Activated T-helper 1 cell treated with anti-CD3 and anti-CD28 coated beads, Interleukin-12 subunit alpha, Interleukin-12 subunit beta, Interleukin-2, Interleukin-4 antibody, amounts not matched to agents 30 ng/mL and 10 ng/mL and 1 ng/mL, durations not matched to agents 14 hours and 24 hours and 36 hours (primary cell): ENCODE measurements at places on chromosomes 2 and 18.

- DNase-seq = no peak
Measured at GRCh38 chr2:108980076-108980475, 8.9 kb downstream of the EDAR start.

DNA sequence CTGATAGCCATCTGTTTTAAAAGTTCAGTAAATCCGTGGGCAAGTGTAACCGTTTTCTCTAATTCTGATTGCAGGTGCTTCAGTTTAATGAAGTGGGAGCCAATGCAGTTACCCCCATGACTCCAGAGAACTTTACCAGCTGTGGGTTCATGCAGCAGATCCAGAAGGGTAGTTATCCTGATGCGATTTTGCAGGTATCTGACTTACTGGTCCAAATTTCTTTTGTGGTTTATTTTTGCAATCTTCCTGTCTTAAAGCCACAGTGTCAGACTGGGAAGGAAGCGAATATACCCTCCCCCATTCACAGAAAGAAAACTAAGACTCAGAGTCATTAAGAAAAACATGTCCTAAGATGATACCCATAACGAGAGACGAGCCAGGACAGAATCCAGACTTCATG is 7.7 kb downstream of the SERPINB2 start:
- DNase-seq = no peak

GRCh38 chr2:215949991-215950404 is 63.4 kb downstream of the MREG start:
- DNase-seq = no peak

DNA sequence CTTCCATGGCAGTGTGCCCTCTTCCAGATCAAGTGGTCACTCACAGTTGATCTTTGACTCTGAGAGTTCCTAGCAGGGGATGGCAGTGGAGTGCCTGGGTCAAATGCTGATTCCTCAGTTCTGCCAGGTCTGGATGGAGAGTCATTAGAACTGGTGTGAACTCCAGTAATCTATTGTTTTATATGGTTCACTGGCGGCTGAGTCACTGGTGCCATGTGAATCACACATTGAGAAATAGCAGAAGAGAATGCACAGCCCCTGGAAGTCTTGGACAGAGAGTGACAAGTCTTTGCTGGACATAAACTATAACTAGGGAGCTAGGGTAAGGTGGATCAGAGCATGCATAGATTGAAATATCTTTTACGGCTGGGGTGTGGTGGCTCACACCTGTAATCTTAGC is 86.9 kb downstream of the EIF2AK3 start:
- DNase-seq = no peak

DNA sequence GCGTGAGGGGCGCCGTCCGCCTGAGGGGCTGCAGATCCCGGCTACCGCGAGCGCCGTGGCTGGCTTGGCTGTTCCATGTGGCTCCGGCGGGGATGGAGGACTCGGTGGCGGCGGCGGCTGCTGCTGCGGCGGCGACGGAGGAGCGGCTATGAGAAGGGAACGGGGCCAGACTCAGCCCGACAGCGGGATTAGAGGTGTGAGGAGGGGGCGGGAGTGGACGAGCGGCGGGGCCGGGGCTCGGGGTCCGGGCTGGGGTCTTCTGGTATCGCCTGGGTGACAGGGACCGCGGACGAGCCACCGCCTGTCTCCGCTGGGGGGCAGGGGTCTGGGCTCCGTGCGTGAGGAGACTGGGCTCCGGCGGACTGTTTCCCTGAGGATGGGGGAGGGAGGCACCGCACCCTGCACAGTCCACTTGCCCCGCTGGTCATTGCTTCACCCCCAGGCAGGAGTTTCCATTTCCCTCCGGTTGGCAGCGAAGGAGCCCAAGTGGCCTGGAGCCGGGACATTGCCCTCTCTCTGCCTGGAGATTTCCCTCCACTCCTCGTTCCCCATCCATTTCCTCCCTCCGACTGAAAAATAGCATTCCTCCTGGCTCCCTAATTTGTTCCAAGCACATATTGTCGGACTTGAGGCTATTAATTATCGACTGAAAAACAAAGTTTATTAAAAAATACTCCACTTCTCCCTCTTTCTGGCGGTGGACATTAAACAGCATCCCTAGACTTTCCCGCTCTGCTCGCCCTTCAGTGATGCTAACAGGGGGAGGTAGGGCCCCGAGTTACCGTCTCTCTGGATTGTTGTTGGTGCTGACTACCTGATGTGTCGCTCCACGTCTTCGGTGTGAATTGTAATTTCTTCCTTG is 577 bp downstream of the EHBP1 start:
- no peak for DNase-seq

DNA sequence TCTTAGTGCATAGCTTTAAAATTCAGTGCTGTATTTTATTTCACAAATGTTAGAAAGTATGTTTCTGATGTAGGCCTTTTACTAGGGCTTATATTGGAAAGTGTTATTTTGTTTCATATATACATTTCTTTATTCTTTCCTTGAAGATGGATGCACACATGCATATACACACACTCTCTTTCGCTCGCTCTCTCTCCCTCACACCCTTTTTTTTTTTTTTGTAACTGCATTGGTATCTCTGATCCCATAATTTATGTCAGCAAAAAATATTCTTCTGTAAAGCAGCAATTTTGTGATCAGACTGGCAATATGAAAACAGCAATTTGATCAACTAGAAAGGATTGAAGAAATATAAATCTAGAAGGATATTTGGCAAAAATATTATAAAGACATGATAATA is 2.0 kb downstream of the MBD5 start:
- no peak for DNase-seq

DNA sequence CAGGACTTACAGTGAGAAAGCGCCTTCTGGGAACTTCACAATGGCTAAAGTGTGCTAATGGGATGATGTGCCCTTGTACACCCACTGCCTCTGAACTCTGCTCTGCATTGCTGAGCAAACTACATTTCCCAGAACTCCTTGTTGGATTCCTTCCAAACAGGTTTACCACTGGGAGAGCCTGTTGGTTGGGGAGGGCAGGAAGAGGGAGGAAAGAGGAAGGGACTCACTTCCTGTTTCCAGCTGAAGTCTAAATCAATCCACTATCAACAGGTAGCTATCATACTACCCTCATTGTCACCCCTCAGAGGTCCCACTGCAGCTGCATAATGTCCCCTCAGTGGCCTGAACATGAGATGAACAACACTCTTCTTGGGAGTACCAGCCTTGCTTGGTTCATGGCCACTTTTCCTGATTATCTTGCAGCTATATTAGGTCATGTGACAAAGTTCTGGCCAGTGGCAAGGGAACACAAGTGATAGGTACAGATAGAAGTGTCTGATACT is 109.7 kb downstream of the MSH2 start:
- no peak for DNase-seq

DNA sequence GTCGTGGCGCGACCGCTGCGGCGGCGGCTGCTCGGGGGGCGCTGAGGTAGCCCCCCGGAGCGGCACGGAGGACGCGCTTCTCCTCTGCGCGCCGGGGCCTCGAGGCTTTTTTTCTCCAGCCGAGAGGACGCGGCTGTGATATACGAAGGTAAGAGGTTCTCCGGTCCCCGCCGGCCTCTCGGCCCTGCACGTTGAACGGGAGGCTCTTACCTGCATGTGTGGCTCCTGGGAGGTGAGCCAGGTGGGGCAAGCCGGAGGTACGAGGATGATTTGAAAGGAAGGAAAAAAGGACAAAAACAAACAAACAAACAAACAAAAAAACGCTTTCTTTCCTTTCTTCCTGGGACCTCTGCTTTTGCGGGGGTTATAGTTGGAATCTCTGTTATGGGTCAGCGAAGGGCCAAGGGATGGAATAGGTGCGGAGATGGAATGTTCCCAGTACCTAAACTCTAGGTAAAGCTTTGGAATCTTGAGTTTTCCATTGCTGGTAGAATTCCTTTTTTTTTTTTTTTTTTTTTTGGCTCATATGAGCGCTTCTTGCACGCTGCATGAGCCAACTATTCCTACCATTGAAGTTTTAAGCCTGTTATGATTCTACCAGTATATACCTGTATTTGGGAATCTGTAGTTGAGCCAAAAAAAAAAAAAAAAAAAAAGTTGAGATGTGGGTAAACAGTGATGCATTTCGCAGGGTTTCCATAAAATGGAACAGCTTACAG is 674 bp downstream of the PTPN4 start:
- no peak for DNase-seq

DNA sequence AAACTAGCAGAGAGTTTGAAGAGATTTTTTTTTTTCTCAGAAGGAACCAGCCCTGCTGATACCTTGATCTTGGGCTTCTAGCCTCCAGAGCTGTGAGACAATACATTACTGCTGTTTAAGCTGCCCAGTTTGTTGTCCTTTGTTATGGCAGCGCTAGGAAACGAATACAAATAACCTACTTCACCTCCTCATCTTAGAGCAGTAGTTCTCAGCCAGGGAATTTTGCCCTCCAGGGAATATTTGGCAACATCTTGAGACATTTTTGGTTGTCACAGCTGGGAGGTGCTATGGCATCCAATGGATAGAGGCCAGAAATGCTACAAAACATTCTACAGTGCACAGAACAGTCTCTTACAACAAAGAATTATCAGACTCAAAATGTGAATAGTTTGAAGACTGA is 43.9 kb upstream of the BCL11A start:
- no peak for DNase-seq

- DNase-seq = no peak
Measured at GRCh38 chr2:202909394-202910192, 1.9 kb downstream of the WDR12 start.

DNA sequence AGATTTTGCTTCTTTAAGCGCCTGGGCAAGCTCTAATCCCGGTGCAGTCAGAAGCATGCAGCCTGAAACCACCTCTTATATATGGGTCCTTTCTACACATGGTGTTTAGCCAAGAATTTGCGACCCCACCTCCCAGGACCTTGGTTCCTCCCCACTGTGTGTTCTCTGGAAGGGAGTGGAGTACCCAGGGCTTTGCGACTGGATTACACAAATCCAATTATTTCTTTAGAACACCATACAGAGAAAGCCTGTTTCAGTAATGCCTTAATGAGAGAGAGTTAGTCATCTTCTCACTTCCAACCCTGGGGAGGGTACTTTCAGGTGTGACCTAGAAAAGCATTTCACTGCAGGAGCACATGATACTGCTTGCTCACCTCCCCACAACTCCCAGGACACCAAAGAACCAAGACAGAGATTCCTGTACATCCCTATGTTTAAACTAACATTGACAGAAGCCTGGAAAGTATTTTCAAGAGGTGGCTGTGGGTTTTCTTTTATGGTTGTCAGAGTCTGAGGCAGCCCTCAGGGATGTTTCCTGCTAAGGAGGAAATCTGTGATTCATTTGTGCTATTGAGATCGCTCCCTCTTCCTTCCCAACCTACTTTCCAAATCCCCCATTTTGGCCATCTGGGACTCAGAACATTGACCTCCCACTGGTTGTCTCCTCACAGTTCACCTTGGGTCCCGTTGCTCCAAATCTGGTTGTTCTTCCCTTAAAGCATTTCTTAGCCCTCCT is at the start of gene CAPN14:
CAPN14 (minus strand) TSS at position 51 of the 736 bp plus-strand sequence. CDS start 12,068 bp downstream, outside the sequence.
- DNase-seq = no peak

GRCh38 chr2:203167751-203168150 is 71.1 kb upstream of the CYP20A1 start:
- no peak for DNase-seq
